ENCODE measurements at places on chromosomes 4 and X. TPM values are rescaled to one million over a fixed set of nuclear protein-coding genes. Genes with fewer than 3 reads are reported as not detected.

DNA sequence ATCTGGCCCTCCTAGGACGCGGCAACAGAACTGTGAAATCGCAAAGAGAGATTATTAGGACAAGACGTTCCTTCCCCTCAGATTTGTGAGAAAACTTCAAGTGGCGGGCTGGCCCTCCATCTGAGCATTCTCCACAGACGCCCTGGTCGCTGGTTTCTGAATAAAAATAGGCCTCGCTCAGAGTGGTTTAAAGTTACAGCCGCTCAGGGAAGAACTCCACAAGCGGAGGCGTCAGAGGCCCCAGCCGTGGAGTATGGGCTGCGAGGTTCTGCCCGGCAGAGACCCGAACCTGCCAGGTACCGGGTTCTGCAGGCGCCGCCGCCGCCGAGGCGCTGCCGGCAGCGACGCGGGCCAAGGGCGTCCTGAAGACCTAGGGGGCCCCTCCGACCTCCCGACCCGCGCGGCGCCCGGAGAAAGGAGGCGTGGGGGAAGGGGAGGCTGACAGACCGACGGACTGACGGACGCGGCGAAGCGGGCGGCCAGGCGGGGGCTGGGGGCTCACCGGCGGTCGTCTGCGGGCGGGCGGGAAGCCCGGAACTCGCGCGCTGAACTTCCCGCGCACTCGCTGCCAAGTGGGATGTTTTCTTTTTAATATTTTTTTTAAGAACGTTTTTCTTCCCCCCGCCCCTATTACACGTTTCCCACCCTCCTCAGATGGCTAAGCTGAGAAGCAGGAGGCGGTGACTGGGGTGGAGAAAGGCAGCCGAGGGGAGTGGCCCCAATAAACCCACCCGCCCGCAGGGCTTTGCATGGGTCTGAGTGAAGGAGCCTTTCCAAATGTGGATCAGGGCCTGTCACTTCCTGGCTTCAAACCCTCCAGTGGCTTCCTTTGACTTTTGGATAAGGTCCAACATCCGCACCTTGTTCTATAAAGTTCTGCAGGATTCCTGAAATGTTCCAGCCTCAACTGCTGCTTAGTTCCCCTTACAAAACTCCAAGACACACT is at the start of gene PABPC4L:
Gene PABPC4L, minus strand, starts transcription at position 574 of the 946 bp plus-strand sequence. CDS start 770 bp downstream, outside the sequence.
- peak; percentile 20 for DNase-seq

GRCh38 chr4:5683566-5683965 is 24.8 kb downstream of the EVC2 start:
- no peak for DNase-seq

The THAP6 gene
- 10.9 TPM for polyA plus RNA-seq

GRCh38 chrX:17922303-17922702 is 61.2 kb upstream of the RAI2 start:
- no peak for DNase-seq

The PRR27 gene
- polyA plus RNA-seq, result not detected

DNA sequence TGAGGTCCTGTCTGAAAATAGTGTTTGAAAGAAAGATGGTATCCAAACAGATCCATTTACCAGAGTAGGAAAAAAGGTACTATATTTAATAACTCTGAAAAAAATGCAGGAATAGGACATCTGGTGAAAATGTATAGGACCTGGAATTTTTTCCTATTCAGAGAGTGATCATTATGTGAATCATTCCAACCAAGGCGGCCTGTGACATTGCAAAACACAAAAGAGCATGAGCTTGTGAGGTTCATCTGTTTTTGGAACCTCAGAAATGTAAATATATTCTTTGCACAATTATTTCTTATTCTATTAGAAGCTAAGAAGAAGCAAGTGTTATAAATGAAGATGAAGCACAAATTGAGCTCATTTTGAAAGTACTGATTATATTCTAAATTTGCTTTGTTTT is 2.0 kb downstream of the C4orf51 start:
- DNase-seq, result peak; percentile 2

The IL13RA2 gene
- polyA plus RNA-seq, result 0.50 TPM

GRCh38 chr4:96175871-96176270 is 336.0 kb downstream of the PDHA2 start:
- no peak for DNase-seq

The CT45A2 gene
- not detected for polyA plus RNA-seq

GRCh38 chr4:37365888-37366287 is 121.3 kb downstream of the NWD2 start:
- no peak for DNase-seq

The ARX gene
- polyA plus RNA-seq, result not detected

The PNMA5 gene
- not detected for polyA plus RNA-seq

The PRRG3 gene
- not detected for polyA plus RNA-seq

- no peak for DNase-seq
These were observed 38.6 kb downstream of the TRIM2 start for GRCh38 chr4:153242839-153243324.

DNA sequence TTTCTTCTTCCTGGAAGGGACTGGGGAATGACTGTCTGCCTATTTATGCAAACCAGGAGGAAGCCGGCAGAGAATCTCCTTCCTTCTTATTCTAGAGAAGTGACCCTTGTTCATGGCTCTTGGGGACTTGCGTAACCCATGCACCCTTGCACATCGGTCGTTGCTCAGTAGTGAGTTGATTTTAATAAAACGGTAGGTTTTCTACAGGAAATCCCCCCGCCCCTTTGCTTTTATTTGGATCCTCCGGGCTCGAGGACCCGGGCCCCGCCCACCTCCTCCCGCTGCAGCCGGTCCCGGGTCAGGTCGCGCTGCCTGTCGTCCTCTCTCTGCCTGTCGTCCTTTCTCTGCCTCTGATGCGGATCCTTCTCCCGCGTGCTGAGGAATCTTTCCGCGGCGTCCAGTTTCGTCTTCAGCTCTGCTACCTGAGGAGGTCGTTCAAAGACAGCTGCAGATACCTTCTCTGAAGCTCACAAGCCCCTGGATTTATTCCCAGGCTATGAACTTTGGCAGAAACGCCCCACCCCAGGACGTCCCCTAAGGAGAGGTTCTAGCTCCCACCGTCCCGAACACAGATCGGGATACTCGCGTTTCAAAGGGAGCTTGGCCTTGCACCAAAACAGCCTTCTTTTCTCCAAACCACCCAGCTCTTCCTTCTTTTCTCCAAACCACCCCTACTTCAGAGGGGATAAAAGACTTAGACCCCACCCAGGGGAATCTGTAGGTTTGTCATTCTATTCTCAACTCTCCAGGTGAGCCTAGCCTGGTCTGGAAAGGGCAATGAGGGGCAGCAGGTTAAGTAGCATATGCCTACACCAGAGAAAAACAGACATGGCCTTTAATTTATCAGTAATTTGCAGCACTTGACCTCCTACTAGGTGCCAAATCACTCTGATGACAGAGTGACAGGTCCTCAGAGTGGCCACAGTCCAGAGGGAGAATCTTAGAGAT is 7.0 kb downstream of the TNIP3 start:
- no peak for DNase-seq

- no peak for DNase-seq
These were observed 214.6 kb upstream of the FAM241A start for GRCh38 chr4:111930659-111931058.

- no peak for DNase-seq
These were observed 55.7 kb upstream of the CLDN34 start for GRCh38 chrX:9911487-9911886.

The HMX1 gene
- polyA plus RNA-seq, result not detected

GRCh38 chr4:173273941-173274340 is 60.2 kb downstream of the HMGB2 start:
- peak; percentile 32 for DNase-seq

GRCh38 chrX:44705817-44706551 is 137.8 kb upstream of the DUSP21 start:
- no peak for DNase-seq

GRCh38 chr4:149095811-149096210 is 653.6 kb upstream of the NR3C2 start:
- DNase-seq, result no peak

The SCRG1 gene
- polyA plus RNA-seq, result 1.0 TPM

The SH3TC1 gene
- 0.98 TPM for polyA plus RNA-seq

The HELT gene
- not detected for polyA plus RNA-seq

DNA sequence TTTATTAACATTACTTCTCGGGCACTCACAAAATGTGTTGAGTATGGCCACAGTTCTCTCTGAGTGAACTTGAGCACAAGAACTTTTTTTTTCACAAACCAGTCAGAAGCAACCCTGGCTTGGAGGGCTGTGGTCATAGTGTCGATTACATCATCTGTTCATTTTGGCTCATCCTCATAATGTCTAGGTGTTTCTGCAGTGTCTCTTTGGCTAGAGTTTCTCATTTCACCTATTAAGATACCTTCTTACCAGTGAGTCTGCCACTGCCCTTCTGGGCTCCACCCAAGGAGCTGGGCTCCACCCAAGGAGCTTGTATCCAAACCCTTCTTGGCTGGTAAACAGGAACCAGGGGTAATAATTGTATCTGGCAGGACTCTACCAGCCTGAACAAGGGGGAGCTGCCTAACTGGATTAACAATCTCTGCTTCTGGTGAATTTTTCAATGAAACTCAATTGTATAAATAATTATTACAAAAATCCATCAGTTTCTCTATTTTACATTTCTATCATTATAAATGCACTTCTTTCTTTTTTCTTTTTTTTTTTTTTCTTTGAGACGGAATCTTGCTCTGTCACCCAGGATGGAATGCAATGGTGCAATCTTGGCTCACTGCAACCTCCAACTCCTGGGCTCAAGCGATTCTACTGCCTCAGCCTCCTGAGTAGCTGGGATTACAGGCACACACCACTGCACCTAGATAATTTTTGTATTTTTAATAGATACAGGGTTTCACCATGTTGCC is 667.7 kb upstream of the SLIT2 start:
- DNase-seq, result no peak

DNA sequence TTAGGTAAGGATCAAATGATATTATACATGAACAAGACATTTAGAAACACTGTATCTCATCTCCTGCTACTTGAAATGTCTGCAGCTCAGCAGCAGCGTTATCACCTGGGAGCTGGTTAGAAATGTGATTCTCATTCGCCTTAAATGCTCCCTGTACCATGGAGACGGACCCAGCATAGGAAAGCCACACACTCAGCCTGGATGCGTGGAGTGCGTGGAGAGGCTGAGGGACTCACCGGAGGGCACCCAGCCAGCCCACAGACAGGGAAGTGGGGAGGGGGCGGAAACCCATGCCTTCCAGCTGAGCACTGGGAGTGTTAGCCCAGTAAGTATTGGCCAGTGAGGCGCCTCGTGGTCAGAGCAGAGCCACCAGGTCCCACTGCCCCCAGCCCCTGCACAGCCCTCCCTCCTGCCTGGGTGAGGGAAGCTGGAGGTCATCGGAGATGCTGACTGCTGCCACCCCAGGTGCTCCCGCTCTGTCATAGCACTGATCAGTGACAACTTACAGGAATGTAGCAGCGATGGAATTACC is 15.2 kb downstream of the SUPT20HL1 start:
- no peak for DNase-seq

DNA sequence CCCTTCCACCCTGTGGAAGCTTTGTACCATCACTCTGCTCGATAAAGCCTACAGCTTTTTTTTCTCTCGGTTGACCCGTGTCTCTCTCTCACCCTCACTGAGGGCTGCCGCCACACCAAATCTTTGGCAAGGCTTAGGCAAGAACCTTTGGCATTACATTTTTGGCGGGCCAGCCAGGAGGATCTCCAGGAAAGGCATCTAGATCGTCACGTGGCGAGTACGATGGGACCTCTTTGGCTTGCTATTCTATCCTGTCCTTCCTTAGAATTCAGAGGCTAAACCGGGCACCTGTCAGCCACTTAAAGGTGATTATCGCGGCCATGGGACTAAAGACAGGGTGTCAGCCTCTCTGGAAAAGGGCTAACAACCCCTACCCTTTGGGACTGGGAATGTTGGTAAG is 96.2 kb downstream of the UGT2B28 start:
- DNase-seq, result no peak

- no peak for DNase-seq
These were observed 8.4 kb upstream of the MAB21L2 start for GRCh38 chr4:150573534-150573933.

DNA sequence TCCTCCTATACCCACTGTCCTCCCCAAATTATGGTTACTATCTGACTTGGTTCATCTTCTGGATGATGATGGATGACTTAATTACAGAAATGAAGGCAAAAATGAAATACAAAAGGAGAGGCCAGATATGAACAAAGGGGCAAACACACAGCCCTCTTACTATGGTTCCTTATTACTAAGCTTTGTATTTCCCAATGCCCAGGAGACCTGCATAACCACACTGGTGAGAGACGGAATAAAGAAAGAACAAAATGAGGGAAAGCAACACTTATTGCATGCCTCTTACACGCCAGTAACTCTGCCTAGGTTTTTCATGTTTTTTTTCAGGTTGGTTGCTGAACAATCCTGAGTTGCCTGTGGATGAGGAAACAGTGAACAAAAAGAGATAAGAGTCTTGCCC is 120.5 kb downstream of the SLC10A7 start:
- no peak for DNase-seq

DNA sequence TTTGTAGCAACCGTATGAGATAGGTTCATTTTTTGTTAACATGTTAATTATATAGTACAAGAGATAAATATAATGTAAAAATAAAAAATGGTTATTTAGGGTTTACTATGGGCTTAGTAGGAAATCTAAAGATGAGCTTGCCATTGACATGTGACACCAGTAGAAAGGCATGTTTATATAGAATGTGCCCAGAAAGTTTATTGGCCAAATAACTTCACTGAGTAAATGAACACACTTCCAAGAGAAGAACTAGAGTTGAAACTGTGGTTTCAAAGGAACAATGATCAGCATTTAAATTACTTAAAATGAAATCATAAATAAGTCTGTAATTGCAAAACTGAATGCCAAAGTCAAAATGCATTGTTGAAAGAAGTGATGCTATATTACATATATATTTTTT is 503.3 kb downstream of the STPG2 start:
- DNase-seq, result no peak

DNA sequence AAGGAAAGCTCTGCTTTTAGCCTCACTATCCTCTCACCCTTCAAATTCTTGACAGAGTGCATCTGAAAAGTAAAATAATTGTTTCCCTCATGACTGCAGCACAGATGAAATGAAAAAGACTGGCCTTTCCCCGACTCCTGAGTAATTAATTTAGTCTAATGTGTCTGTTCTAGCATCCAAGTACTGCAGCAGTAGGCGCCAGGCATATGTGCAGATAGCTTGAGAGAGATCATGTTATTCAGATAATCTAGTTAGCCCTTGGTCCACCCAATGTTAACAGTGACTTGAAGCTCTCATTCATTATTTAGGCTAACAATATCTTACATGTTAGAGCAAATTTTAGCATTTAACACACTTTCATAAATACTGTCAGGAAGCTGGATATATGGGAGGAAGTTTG is 54.0 kb downstream of the MAP9 start:
- no peak for DNase-seq

GRCh38 chr4:99357948-99358347 is 5.4 kb upstream of the ADH1C start:
- no peak for DNase-seq

The FUNDC1 gene
- 15.1 TPM for polyA plus RNA-seq

All from AG04450 (cell line).